Colonic mucosa (tissue), 4 donors: ENCODE measurements at places on chromosomes 6 and 20. TPM values are rescaled to one million over a fixed set of nuclear protein-coding genes. Genes with fewer than 3 reads are reported as not detected.

SUPT3H gene
- total RNA-seq = 4.1 TPM

TAGAP gene
- 1.1 TPM for total RNA-seq

DNA sequence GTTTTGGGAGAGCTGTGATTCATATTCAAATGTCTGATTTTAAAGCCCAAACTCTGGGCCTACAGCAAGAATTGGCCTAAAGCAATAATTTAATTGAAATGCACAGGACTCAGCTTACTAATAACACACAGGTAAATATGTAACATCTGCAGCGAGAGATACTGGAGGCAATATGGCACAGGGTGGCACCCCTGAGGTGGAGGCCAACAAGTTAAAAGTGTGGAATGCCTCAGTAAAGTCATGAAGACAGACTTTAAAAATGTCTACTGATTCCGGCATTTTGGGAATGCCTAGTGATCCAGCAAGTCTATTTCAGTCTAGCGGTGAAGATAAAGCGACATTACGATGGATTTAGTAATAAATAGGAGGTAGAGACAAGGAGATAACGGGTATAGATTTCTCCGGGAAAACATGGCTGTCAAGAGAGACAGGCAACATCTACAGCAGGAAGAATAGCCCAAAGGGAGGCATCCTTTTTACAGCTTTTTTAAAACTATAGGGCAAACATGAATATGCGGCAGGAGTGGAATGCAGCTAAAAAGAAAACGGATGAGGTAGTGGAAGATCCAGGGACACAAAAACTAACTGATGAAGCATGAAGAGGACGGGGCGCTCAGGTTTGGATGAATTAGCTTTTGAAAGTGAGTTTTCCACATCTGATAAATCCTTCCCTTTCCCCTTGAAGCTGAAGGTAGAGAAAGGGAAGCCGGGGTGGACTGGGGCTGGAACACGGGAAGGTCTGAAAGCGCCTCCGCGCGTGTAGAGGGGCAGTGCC lies 1.2 kb downstream of the NANP start:
- H3K27ac ChIP-seq = no peak overlapping the region
- H3K4me1 ChIP-seq = no peaks in the 10 kb centered on the region

GRCh38 chr6:16496991-16497801 lies 258.8 kb downstream of the GMPR start:
- no peaks in the 10 kb centered on the region for H3K36me3 ChIP-seq
- DNase-seq = no peak
- H3K4me3 ChIP-seq = no peak overlapping the region
- H3K27ac ChIP-seq = no peak overlapping the region
- no peaks in the 10 kb centered on the region for H3K4me1 ChIP-seq

DNA sequence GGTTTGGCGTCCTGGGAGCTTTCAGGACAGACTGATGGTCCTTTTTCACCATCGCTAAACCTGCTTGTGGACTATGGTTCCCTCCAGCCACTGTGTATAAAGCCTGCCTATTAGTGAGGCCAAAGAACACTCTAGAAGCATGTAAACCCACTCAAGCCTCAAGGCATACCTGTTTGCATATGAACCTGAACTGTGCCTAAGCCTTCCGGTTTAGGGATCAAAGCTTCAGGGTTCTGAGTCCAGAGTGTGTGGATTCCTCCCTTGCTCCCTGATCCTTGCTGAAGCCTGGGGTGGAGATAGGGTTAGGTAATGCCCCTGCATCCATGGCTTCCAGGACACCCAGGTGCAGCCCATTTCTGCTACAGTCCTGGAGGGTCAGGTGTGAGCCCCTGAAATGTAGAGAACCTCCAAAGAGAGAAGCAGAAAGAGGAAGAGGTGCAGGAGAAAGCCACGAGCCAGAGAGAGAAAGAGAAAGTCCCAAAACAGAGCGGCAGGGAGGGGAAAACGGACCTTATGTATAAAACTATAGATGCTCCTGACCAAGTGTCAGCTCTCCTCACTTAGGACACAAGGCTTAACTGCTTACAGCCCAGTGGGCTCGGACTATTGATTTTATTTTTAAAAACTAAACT lies 93.3 kb downstream of the SCML4 start:
- H3K36me3 ChIP-seq = no peaks in the 10 kb centered on the region
- H3K27me3 ChIP-seq = no peaks in the 10 kb centered on the region
- DNase-seq = no peak
- H3K27ac ChIP-seq = no peak overlapping the region
- H3K4me3 ChIP-seq = no peak overlapping the region

EYA4 gene
- total RNA-seq = 0.05 TPM

PROKR2 gene
- total RNA-seq = not detected

- no peaks in the 10 kb centered on the region for H3K36me3 ChIP-seq
- no peak for DNase-seq
- H3K27ac ChIP-seq = no peak overlapping the region
- no peak overlapping the region for H3K4me3 ChIP-seq
Measured at GRCh38 chr6:99287523-99287922, 62.0 kb downstream of the FAXC start.

DNA sequence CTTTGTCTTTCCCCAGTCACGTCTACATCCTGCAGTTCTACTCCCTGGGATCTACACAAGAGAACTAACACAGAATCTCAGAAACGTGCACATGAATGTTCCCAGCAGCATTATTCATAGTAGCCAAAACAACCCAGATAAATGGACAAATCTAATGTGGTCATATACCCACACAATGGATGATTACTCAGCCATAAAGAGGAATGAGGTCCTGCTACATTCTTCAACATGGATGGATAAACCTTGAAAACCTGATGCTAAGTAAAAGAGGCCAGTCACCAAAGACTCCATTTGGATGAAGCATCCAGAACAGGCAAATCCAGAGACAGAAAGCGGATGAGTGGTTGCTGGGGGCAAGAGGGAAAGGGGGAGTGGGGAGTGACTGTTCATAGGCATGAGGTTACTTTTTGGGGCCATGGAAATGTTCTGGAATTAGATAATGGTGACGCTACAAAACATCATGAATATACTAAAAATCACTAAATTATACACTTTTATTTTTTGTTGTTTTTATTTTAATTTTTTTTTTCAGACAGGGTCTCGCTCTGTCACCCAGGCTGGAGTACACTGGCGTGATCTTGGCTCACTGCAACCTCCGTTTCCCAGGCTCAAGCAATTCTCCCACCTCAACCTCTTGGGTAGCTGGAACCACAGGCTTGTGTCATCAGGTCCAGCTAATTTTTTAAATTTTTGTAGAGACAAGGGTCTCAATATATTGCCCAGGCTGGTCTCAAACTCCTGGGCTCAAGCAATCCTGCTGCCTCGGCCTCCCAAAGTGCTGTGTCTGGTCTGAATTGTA lies 50.8 kb upstream of the DSN1 start:
- no peaks in the 10 kb centered on the region for H3K27me3 ChIP-seq
- H3K4me3 ChIP-seq = no peak overlapping the region
- no peak for DNase-seq
- no peaks in the 10 kb centered on the region for H3K36me3 ChIP-seq
- H3K27ac ChIP-seq = no peak overlapping the region
- no peaks in the 10 kb centered on the region for H3K4me1 ChIP-seq

GRCh38 chr20:38999217-38999616 lies 37.1 kb downstream of the DHX35 start:
- DNase-seq = no peak
- H3K4me3 ChIP-seq = no peak overlapping the region
- no peaks in the 10 kb centered on the region for H3K27me3 ChIP-seq
- H3K4me1 ChIP-seq = no peaks in the 10 kb centered on the region

SNHG17 gene
- 36.4 TPM for total RNA-seq

PKIB gene
- 113 TPM for total RNA-seq

DNA sequence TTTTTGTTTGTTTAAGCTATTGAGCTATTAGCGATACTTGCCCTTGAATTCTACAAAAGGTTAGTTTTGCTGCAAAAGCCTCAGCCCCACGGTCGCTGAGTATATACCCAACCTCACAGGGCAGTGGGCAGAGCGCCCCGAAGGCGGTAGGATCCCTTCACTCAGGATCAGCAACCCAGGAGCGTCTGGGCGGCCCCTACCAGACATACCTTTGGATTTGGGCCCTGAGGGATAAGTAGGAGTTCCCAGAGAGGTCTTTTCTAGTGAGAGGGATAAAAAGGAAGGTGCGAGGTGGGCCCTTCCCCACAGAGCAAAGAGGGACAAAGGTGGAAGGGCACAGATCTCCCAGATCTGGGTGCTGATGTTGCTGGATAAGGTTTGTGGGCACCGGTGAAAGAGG lies 6.1 kb downstream of the SASH1 start:
- H3K4me1 ChIP-seq = no peaks in the 10 kb centered on the region
- H3K27ac ChIP-seq = no peak overlapping the region
- no peaks in the 10 kb centered on the region for H3K36me3 ChIP-seq
- no peak overlapping the region for H3K4me3 ChIP-seq

- no peaks in the 10 kb centered on the region for H3K36me3 ChIP-seq
- no peak overlapping the region for H3K4me3 ChIP-seq
- peak; percentile 31 for DNase-seq
Measured at GRCh38 chr6:2733324-2733723, 17.4 kb downstream of the MYLK4 start.

- H3K4me3 ChIP-seq = no peak overlapping the region
- DNase-seq = no peak
- no peaks in the 10 kb centered on the region for H3K4me1 ChIP-seq
- no peaks in the 10 kb centered on the region for H3K36me3 ChIP-seq
- H3K27ac ChIP-seq = no peak overlapping the region
- no peaks in the 10 kb centered on the region for H3K27me3 ChIP-seq
Measured at GRCh38 chr6:126976253-126976797, 142.1 kb upstream of the RSPO3 start.

PRPH2 gene
- total RNA-seq = 0.35 TPM

GRCh38 chr20:3712279-3712873 lies at the start of gene SIGLEC1:
SIGLEC1 (minus strand) TSS chr20:3712600; CDS start chr20:3707128, 5,472 bp downstream.
- H3K4me1 ChIP-seq = no peaks in the 10 kb centered on the region
- no peak within 1 kb of the TSS for H3K27ac ChIP-seq
- no peak within 1 kb of the TSS for H3K4me3 ChIP-seq
- H3K36me3 ChIP-seq = no peaks in the 10 kb centered on the region
- H3K27me3 ChIP-seq = no peaks in the 10 kb centered on the region
- peak; percentile 43 for DNase-seq

- no peaks in the 10 kb centered on the region for H3K36me3 ChIP-seq
- H3K27me3 ChIP-seq = no peaks in the 10 kb centered on the region
- H3K27ac ChIP-seq = no peak overlapping the region
- no peak for DNase-seq
Measured at GRCh38 chr20:4502756-4503155, 219.0 kb upstream of the PRND start.

GLP1R gene
- not detected for total RNA-seq

SPTLC3 gene
- total RNA-seq = 12.5 TPM

EPM2A gene
- 3.7 TPM for total RNA-seq

DNA sequence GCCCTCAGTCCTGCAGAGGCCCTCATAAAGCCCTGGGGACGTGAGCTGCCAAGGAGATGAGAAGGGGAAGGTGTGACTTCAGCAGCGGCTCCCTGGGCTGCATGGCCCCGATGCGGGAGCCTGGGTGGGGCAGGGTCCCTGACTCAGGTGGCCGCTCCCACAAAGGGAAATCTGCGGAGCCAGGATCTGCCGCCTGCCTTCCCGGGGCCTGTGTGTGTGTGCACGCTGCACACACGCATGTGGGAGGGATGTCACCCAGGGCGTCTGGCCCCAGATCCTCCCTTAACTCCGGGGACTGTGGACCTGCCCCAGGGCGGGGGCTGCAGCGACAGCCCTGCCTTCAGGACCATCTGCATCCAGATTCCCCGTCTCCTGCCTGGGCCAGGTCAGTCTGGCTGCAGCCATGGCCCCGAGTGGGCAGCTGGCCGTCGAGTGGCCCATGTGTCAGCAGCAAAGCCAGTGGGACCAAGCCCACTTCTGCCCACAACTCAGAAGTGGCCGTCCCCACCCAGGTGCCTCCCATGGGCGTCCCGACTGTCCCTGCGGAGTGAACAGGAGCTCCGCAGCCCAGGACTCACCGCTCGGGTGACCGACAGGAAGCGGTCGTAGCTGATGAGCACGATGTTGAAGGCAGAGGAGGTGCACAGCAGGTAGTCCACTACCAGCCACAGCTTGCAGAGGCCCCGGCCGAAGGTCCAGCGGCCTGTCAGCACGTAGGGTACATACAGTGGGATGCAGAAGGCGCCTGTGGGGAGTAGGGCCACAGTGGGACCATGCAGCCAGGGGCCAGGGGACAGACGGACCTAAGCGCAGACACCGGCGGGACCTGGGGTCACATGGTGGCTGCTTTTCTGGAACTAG lies 1.9 kb downstream of the HRH3 start:
- no peak overlapping the region for H3K27ac ChIP-seq
- H3K4me1 ChIP-seq = no peaks in the 10 kb centered on the region
- H3K36me3 ChIP-seq = no peaks in the 10 kb centered on the region
- peaks cover 59% of the 10 kb centered on the region for H3K27me3 ChIP-seq
- no peak overlapping the region for H3K4me3 ChIP-seq
- no peak for DNase-seq

DNA sequence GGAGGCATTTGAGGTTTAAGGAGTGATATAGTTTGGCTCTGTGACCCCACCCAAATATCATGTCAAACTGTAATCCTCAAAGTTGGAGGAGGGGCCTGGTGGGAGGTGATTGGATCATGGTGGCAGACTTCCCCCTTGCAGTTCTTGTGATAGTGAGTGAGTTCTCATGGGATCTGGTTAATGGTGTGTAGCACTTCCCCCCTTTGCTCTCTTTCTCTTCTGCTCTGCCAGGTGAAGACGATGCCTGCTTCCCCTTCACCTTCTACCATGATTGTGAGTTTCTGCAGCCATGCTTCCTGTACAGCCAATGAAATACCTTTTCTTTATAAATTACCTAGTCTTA lies 1.7 kb upstream of the HDDC2 start:
- H3K27me3 ChIP-seq = no peaks in the 10 kb centered on the region
- H3K36me3 ChIP-seq = no peaks in the 10 kb centered on the region
- peaks cover 8% of the 10 kb centered on the region for H3K4me1 ChIP-seq
- DNase-seq = no peak

PKHD1 gene
- total RNA-seq = 0.10 TPM

ACTL10 gene
- total RNA-seq = 3.9 TPM

DNA sequence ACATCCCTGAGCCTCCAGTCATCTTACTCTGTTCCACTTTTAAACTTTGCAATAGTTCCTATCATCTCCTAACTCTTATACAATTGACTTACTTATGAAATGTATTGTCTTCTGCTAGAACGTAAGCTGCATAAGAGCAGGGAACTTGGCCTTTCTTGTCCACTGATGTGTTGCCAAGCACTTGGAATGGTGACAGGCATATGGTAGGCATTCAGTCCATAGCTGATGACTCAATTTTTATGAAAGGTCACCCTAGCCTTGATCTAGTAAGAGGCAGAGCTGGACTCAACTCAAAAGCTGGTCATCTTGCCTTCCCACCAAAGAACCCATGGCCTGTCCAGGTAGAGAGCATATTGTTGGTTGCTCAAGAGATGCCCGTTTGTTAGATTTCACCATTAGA lies 82.4 kb upstream of the FAM184A start:
- no peak overlapping the region for H3K27ac ChIP-seq
- no peak overlapping the region for H3K4me3 ChIP-seq
- H3K4me1 ChIP-seq = no peaks in the 10 kb centered on the region
- DNase-seq = no peak
- H3K36me3 ChIP-seq = no peaks in the 10 kb centered on the region
- H3K27me3 ChIP-seq = no peaks in the 10 kb centered on the region
